CD4-positive, alpha-beta T cell treated with Interleukin-6 at 100 ng/mL for 8 hours (primary cell): ENCODE measurements at places on chromosomes 5 and 9.

- DNase-seq = peak; percentile 54
These were observed 2.6 kb upstream of the AFAP1L1 start for GRCh38 chr5:149268928-149269557.

DNA sequence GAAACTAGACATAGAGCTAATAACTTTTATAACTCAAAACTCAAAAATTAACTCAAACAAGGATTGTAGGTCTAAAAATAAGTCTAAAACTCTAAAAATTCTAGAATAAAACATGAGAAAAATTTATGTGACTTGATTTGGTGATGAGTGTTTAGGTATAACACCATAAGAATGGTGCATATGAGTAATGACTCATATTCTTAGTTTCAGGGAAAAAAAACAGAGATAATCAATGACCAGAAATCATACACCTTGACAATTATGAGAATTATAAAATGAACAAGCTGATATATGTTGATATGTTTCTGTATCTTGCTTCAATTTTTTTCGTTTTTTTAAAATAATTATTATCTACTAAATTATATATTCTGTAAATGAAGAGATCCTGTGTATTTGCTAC, 541.2 kb downstream of the PTPRD start:
- no peak for DNase-seq

GRCh38 chr5:114191441-114191840, 170.4 kb upstream of the KCNN2 start:
- no peak for DNase-seq

- DNase-seq = peak; percentile 29
These were observed at the start of gene BASP1 for GRCh38 chr5:17217493-17218352. Gene BASP1 (plus strand): TSS chr5:17217631. CDS start chr5:17275217, 57,586 bp downstream.

DNA sequence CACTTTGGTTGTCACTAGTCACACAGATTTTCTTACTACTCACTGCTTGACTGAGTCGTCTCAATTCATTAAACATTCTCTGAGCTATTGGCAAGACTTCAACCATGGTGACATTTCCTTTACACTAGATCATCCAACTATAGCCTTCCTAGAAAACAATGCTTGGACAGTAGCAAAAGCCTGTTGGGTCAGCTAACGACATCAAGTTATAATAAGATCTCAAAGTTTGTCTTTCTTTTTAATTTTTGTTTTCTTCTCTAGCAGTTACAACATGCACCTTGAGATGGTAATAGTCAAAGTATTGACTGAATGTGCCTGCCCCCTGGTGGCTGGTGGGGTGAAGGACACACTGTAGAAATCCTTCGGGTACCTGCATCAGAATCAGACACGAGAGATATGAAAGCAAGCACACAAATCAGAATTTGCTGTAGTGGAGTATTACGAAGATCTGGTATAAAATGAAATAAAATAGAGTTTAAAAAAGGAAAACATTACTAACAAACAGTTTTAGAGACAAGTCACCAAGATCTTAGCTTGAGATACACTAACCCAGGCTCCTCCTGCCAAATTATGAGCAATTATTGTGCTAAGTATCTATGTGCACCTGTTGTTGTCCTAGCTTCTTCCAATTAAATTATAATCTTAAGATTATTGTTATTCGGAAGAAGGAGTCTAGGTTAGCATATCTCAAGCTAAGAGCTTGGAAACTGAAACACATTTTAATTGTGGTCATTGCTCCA, 81.2 kb downstream of the ARL15 start:
- peak; percentile 57 for DNase-seq

DNA sequence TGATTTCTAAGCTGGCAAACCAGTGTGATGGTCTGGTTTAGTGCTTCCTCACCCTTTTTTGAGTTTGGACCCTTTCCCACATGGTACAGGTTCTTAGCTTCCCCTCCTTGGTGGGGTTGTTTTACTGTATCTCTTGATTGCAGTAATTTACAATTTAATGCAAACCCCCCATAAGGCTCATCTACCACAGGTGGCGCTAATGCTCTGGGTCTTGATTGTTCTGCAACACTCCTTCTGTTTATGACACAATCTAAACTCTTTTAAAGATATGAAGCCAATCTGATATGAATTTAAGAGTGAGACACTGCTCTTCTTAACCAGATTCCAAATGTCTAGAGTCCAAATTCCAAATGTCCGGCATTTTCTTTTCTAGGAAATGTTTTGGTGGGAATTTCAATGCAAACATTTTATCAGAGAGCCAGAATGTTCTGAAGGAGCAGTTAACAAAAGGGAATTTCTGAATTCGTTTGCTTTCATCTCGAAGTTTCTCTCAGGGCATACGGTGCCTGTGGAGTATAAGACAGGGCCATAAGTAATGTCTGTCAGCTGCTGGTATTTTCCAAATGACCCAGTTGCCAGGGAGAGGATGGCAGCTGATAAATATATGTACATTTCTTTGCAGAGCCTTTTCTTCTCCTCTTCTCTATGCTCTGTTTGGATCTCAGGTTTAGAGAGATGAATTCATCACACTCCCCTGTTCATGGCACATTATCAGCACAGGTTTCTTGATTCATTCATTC, 246.8 kb downstream of the ARHGAP26 start:
- DNase-seq = peak; percentile 32

- no peak for DNase-seq
These were observed 43.8 kb upstream of the NKD2 start for GRCh38 chr5:964821-965220.

DNA sequence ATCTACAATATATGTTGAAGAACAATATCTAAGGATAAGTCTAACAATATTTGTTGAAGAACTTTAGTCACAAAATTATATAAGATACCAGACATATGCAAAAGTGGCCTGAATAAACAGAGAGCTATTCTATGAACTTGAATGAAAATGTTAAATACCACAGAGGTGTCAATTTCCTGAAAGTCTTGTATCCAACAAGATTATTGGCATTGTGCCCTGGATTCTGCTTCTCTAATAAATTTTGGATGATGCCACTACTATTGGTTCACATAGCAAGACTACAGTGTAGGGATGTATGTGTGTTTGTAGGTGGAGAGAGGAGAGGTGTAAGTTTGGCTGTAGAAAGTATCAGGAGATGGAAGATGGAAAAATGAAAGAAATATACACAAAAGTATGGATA, 731.8 kb upstream of the RGMB start:
- DNase-seq = no peak

- DNase-seq = no peak
These were observed 813.7 kb downstream of the DTWD2 start for GRCh38 chr5:118174671-118175070.

DNA sequence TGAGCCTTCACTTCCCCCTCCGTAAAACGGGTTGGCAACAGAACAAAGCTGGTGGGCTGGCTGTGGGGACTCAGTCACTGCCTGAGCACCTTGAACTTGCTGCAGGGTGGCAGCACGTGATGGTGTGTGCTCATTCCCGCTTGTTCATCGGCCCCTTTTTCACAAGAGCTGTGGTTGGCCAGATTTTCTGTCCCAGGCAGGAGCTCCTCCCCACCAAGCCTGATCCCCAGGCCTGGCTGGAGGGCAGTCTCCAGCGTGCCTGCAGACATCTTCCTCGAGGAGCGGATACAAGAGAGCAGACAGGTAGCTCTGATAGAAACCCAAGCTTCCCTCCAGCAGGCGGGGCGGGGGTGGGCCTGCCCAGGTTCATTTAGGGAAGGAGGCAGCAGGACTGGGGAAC, 61.9 kb upstream of the ORM1 start:
- DNase-seq = no peak

GRCh38 chr9:89937051-89937450, 332.2 kb downstream of the GADD45G start:
- DNase-seq = no peak

DNA sequence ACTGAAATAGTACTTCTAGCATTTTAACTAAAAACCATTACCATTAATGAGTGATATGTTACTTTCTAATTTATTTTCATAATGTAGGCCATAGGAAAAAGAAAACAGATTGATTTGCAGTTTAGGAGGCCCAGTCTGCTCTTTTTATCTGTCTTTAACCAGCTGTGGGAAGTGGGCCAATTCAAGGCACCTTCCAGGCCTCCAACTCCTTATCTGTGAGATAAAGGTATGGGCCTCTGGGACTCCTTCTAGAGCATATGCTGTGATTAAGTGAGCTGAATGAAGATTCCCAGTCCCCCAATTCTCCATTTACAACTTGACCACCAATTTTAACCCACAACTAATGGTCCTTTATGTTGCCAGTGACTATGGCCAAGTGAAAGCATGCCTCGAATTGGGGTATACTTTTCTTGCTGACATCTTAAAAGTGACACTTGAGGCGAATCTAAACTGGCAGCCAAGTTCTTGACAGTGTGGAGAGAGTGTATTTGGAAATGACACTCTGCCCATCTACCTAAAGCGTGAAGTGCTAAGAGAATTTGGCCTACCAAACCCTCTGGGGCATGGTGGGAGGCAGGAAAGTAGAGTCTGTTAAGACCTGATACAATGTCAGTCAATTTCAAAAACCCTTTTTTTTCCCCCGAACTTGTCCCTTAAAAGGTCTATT, 88.3 kb downstream of the PIK3R1 start:
- DNase-seq = no peak

- DNase-seq = no peak
These were observed 290.6 kb upstream of the ADCY2 start for GRCh38 chr5:7105358-7105757.

DNA sequence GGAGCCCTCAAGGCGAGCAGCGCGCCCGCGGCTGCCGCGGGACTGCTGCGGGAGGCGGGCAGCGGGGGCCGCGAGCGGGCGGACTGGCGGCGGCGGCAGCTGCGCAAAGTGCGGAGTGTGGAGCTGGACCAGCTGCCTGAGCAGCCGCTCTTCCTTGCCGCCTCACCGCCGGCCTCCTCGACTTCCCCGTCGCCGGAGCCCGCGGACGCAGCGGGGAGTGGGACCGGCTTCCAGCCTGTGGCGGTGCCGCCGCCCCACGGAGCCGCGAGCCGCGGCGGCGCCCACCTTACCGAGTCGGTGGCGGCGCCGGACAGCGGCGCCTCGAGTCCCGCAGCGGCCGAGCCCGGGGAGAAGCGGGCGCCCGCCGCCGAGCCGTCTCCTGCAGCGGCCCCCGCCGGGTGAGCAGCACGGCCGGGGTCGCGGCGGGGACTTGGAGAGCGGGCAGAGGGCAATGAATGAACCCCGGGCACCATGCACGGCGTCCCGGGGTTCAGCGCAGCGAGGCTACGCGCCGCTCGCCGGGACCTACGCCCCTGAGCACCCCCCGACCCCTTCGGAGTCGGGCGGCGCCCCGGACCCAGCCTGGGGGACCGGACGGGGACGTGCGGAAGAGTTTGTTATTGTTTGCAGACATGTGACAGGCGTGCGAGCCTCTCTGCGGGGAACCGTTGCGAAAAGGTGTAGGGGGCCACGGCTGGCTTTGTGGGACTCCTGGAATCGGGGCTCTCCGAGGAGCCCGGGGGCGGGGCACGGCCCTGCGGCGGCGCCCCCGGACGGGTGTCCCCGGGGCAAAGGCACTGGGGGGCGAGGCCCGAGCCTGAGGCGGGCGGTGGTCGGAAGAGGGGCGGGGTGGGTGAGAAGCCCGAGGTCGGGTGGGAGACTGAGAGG, 553 bp downstream of the MAP3K1 start:
- peak; percentile 35 for DNase-seq

DNA sequence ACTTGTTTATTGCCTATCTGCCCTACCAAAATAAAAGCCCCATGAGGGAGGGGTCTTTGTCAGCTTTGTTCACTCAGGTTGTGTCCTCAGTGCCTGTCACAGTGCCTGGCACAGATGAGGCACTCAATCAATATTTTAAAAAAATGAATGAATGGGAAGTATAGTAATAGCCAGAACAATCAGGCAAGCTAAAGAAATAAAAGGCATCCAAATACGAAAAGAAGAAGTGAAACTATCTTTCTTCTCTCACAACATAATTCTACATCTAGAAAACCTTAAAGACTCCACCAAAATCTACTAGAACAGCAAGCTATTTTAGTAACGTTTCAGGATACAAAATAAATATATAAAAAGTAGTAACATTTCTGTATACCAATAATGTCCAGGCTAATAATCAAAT, 37.8 kb upstream of the C5orf63 start:
- no peak for DNase-seq

DNA sequence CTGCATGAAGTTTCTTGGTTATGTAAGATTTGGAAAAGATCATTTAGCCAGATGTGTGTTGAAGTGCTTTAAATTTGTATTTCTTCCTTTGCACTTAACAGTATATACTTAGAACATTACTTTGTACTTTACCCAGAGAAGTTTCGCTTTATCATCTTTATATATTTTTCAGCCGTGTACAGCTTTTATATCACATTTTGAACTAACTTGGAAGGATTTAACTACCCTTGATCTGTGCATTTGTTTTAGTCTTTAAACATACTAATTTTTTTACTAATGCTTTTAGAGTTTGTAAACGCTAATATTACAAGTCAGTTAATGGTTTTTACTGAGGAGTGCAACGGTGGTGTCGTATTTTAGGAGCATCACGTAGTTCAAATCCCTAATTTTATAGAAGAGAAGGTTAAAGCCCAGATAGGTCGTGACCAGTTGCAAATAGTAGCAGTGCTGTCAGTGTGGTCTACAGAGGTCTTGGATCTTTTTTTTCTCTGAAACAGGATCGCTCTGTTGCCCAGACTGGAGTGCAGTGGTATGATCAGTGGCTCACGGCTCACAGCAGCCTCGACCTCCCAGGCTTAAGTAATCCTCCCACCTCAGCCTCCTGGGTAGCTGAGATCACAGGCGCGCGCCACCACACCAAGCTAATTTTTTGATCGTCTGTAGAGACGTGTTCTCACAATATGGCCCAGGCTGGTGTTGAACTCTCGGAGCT, 2.0 kb downstream of the MATR3 start:
- no peak for DNase-seq

DNA sequence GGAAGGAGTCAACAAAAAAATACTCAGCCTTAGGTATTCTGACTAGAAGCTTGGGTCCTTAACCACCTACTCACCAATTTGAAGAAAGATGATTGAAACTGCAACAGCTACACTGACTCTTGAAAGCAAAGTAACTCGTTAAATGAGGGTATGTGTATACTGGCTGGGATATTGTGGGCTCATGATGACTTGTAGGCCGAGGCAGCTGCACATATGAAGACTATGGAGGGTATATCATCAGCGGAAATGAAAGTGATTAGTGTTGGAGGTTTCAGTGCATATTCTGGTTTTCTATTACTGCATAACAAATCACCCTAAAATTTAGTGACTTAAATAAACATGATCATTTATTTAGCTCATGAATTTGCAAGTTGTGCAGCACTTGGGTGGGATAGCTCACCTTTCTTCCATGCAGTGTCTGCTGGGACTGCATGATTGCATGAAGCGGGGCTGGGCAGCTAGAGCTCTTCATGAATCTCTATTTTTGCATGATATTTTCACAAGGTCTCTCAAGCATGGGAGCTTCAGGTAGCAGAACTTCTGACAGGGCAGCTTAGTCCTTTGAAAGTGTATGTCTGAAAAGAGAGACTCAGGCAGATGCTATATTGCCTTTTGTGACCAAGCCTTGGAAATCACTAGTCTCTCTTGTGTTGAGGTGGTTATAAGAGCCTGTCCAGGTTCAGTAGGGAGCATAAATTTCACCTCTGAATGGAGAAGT, 96.1 kb upstream of the CDKN2B start:
- DNase-seq = no peak

DNA sequence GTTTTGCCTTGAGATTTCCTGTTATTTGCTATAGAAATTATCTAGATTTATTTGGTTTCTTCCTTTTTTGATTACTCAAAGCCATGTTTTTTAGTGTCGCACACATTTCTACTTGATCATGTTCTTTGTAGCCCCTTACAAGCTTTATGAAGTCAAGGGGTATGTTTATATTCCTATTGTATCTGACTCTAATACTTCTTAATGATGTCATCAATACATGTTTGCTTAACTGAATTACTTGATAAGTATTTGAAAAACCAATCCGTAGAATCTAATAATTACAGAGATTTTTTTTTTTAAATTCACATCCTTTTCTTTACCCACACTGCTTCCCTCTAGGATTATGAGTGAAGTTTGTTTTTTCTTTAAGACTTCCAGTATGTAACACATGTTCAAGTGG, 53.0 kb downstream of the CDC42SE2 start:
- DNase-seq = no peak

- no peak for DNase-seq
These were observed 1180.6 kb upstream of the CDH18 start for GRCh38 chr5:21168557-21168956.
